Esophagus mucosa (tissue), 1 donor: ENCODE measurements at places on chromosomes 2 and 18. TPM values are rescaled to one million over a fixed set of nuclear protein-coding genes. Genes with fewer than 3 reads are reported as not detected.

- no peak for ATAC-seq
Observed at GRCh38 chr2:196406-196805, 67.4 kb downstream of the SH3YL1 start.

The RAB6C gene
- not detected for total RNA-seq

DNA sequence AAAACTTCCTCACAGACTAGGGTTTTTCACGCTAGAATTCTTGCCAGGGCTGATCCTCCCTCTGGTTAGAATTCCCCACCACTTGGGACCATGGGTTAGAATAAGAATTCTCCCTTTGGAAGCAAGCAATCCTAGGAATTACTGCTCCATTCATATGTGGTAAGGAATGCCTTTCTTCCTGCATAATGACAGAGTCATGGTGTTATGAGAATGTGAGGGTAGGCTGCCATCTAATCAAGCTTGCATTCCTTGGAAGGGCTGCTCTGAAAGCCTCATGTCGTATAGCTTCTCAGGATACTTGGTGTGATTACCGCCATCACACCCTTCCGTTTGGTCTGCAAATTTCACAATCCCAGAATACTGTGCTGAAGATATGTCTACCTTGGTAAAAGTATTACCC, 1282.4 kb upstream of the PIK3C3 start:
- no peak for ATAC-seq

- ATAC-seq, result no peak
Observed at GRCh38 chr18:13258921-13259320, 40.4 kb downstream of the LDLRAD4 start.

The GNAL gene
- total RNA-seq, result 8.8 TPM

The DNAJC5G gene
- not detected for total RNA-seq

The SRD5A2 gene
- total RNA-seq, result not detected

DNA sequence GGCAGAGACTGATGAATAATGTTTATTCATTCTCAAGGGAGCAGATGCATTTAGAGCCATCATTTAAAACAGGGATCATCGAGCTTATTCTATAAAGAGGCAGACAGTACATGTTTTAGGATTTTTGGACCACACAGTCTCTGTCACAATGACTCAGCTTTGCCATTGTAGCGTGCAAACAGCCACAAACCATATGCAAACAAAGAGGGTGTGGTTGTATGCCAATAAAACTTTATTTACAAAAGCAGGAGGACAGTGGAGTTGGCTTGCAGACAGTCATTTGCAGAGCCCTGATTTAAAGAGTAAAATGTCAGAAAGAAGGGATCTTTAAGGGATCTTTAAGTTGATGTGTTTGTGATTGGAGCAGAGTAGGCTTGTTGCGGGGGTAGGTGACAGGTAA, 51.5 kb downstream of the SMIM21 start:
- ATAC-seq, result no peak

The CFC1 gene
- total RNA-seq, result not detected

The SLC38A11 gene
- 0.48 TPM for total RNA-seq

DNA sequence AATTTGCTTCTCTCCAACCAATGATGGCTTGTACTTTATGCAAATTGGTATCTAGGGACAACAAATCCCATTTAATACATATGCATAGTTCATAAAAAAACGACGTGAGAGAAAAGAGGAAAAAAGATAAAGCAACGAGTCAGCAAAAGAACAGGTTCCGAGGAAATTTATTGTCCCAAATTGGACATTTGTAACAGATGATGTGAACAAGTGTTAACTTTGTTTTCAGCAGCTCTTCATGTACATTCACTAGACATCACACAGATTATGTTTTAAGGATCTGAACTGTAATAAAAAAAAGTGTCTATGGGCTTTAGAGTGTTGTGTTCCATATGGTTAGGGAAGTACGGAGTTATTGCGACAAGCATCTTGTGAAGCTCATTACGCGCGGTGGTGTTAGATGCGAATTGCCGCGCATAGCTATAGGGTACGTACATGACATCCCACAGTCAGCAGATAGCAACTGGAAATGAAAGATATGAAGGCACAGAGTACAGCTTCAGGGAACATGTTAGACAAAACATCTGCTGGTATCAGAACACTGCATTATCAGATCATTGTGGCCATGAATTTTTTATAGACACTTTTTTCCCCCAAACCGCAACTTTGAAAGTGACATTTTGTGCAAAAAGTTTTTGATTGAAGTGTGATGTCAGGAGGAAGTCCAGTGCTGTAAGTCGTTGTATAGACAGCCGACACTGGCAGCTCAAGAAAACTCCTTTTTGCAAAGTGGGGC, 1073.1 kb upstream of the FANCL start:
- no peak for ATAC-seq

The SOX11 gene
- total RNA-seq, result not detected

GRCh38 chr2:218019411-218020060, 16.7 kb upstream of the TNS1 start:
- no peak for ATAC-seq

DNA sequence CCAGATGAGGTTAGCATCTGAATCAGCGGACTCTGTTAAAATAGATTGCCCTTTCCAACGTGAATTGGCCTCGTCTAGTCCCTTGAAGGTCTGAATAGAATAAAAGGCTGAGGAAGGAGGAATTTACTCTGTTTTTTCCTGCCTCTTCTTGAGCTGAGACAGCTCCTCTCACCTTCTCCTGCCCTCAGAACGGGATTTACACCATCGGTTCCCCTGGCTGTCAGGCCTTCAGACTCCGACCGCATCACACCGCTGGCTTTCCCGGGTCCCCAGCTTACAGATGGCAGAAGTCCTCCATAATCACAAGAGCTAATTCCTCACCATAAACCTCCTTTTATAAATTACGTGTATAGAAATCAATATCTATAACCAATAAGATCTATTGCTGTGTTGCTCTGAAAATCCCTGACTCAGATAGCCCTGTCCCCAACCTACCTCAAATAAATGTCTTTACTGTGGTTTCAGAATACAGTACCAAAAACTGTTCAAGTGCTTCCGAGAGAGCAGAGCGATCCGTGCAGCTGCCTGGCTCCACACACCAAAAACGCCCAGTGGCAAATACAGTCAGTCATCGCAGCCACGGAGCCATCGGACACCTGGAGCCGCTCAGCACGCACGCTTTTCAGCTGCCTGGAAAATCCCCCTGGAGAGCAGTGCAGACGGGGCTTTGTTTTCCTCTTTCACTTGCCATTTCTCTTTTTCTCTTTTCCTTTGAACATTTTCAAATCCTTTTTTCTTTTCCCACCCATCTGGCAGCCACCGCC, 196.9 kb downstream of the NRP2 start:
- no peak for ATAC-seq

The DAW1 gene
- total RNA-seq, result not detected

DNA sequence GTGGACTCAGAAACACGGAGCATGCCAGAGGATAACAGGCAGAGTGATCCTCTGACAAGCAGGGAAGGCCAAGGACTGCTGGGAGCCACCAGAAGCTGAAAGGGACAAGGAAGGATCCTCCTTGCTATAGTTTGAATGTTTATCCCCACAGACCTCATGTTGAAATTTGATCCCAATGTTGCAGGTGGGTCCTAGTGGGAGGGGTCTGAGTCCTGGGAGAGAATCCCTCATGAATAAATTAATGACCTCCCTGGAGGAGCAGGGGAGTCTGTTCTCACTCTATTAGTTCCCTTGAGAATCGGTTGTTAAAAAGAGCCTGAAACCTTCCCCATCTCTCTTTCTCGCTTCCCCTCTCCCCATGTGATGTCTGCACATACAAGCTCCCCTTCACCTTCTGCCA, 124.4 kb downstream of the FBXO15 start:
- no peak for ATAC-seq

The REG3A gene
- total RNA-seq, result not detected

DNA sequence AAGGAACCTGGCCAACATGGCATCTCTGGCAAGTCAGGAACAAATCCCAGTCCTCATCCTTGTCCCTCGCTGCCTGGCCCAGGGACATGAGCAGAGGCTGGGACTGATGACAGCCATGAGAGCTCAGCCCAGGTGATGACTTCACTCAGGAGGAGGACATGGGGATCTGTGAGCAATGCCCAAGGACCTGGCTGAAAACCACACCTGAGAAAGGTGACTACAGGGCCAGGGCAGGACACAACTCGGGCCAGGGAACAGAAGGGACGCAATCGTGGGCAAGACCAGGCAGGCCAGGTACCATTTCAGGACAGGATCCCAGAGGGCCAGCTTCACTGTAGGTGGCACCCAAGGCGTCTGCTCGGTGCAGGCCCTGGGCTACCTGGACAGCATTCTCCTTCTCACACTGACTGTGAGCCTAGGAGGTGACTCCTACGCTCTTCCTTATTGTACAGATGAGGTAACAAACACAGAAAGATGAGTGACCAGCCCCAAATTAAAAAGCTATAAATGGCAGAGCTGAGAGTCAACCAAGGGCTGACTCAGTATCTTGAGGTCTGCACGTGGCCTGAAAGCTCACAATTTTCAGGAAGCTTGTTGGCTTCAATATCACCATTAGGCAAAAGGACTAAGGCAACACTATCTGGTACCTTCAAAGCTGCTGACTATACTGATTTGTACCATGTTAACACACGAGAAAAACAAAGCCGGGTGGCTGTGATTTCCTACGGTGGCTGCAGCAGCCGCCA, 141.1 kb downstream of the EIPR1 start:
- ATAC-seq, result peak; percentile 88

The IL1RN gene
- 871 TPM for total RNA-seq

The CELF4 gene
- not detected for total RNA-seq

GRCh38 chr2:149597668-149598326, 10.2 kb upstream of the MMADHC start:
- ATAC-seq, result peak; percentile 87

The AGAP1 gene
- total RNA-seq, result 17.1 TPM

The LDLRAD4 gene
- total RNA-seq, result 3.0 TPM

DNA sequence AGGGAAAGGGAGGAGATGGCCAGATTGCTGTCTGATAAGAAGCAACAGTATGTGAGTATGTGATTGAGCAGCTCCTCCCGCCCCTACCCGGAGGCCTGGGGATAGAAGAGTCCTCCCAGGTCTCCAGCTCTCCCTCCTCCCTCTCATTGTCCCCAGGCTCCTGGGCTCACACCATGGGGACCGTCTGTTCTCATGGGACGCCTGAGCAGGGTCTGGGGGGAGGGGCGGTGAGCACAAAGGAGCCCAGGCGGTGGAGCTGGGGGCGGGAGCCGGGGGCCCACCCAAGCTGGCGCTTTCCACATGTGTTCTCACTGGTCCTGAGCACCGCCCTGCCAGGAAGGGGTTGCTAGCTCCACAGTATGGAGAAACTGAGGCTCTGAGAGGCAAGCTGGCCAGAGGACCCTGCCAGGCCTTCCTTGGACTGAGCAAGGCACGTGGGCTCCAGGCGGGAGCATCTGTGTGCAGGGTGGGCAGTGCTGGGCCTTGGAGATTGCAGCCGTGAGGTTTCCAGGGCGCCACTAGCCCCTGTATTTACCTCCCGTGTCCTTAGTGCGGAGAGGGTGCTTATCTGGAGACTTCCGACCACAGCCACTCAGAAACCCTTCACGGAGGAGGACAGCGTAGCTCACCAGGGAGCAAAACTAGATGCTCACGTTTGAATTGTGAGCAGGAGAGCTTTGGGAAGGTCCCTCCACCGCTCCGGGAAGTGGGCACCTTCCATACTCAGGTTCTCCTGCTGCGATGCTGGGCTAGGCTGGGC, 37.4 kb downstream of the PDIA6 start:
- ATAC-seq, result no peak

- ATAC-seq, result no peak
Observed at GRCh38 chr18:49151482-49151881, 200.7 kb upstream of the SMAD7 start.

DNA sequence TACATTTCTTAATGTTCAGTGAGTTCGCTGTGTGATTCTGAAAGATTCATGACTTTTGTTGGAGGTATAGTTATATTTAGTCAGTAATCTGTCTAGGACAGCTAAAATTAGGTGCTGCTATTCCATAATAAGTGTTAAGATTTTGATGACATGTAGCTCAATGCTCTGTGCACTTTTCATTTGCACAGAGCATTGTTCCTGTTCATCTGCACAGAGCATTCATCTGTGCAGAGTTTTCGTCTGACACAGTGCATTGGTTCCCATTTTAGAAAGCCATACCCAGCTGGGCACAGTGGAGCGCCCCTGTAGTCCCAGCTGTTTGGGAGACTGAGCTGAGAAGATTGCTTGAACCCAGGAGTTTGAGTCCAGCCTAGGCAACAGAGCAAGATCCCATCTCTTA, 8.6 kb downstream of the POLI start:
- ATAC-seq, result no peak

DNA sequence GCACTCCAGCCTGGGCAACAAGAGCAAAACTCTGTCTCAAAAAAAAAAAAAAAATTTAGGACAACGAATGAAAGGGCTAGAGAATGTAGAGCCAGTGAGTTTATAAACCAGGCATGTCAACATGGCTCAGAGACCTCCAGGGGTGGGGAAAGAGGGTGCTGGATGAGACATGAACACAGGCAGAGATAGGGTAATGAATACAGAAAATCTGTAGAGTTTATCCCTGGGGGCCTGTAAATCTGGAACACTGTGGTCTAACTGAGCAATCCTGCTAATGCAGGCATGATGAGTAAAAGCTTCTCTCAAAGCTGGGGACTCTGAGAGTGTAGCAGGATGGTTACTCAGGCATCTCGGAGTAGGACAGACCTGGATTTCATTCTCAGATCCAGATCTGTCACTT, 59.2 kb upstream of the IGFBP2 start:
- ATAC-seq, result no peak

The GKN2 gene
- not detected for total RNA-seq

The STK17B gene
- 11.0 TPM for total RNA-seq

The ZSWIM2 gene
- not detected for total RNA-seq

DNA sequence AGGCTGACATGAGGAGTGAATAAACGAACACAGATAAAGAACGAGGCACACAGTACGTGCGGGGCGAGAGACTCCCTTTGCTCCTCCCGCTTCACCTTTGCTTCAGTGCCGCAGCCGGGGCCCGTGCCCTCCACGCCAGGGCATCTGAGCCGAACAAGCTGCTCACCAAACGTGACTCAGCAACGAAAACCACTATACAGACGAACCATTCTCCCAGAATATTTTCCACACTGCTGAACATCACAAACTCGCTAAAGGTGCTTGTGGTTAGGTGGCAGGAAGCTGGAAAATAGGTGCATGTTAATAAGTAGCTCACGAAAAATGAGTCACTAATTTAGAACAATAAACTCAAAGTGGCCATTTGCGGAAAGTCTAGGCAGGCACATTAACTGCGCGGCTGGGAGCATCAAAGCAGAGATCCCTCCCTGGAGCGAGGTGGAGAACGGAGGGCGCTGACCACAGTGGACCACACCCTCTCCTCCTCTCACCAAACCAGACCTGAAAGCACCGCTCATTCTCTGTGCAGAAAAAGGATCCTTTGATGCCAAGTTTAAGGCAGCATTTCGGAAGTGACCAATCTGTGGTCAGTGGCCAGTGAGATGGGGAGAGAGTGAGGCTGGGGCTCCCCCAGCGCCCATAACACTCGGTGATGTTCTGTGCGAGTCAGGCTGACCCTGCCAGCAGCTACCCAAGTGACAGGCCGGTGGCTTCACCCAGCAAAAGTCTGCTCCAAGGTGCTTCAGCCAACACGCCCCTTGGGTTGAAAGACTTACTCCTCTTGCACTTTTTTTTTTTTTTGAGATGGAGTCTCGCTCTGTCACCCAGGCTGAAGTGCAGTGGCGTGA, 153.2 kb downstream of the HDAC4 start:
- ATAC-seq, result no peak

The MITD1 gene
- 19.0 TPM for total RNA-seq

- ATAC-seq, result no peak
Observed at GRCh38 chr2:140662504-140662903, 1468.3 kb downstream of the LRP1B start.
